ENCODE measurements at places on chromosomes 5 and 9.

DNA sequence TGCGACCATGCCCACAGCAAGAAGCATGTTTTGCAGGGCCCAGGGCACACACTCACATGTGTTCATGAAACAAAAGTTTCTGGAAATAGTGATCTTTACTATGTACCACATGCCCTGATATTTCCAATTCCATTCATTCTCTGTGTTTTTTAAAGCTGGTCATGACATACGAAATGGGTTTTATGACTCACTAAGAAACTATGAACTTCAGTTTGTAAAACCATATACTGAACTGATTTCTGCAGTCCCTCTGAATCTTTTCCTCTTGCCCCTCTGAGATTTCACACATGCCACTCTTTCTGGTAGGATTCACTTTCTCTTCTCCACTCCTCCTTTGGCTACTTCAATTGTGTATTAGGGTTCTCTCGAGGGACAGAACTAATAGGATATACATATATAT lies 416.1 kb upstream of the TRPC7 start:
- no peak for DNase-seq

DNA sequence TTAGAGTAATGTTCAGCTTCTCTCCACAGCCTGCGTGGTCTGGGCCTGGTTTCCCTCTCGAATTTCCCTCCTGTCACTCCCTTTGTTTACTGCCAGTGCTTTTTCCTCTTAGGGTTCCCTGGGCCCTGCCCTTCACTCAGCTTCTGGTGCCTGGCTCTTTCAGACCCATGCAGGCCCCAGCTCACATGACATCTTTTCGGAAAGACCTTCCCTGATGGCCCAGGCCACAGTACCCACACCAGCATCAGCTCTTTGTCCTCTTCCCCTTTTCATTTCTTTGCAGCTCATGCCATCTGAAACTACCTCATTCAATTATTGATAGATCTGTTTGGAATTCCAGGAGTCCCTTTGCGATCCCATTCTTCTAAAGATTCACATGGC lies 68.1 kb upstream of the ABL1 start:
- DNase-seq: no peak

DNA sequence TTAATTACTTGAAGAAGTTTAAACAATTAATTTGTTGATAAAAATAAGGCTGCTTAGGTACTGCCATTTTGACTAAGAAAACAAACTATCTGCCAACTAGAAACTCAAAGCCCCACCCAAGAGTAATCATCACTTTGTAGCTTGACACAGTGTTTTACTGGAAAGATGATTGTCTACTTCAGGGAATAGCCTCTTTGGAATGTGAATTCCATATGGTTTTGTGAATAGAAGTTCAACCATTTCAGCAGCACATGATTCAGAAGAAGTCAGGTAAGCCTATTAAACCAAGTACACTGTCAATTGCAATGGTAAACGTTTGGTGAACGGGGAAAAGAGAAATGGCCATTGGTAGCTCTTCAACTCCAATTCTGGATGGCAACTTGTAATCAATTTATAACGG lies 55.2 kb downstream of the PLK2 start:
- no peak for DNase-seq

- no peak for DNase-seq
These were observed 3.0 kb upstream of the PHYKPL start for GRCh38 chr5:178235588-178235974.

DNA sequence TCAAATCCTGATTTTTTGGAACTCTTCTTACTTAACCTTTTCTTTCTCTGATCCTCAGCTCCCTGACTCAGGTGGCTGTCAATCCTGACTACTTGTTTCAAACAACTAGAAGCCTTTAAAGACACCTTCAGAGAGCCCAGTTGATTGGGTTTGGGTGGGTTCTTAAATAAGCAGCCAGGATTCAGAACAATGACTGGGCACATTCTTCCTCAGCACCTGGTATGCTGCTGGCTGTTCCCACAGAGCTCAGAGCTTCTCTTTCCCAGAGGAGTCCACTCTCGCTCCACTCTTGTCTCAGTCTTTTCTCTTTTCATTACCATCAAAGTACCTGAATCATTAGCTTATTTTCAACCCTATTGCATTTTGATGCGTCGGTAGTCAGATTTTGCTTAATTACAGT lies 22.5 kb downstream of the PCSK5 start:
- DNase-seq: no peak

DNA sequence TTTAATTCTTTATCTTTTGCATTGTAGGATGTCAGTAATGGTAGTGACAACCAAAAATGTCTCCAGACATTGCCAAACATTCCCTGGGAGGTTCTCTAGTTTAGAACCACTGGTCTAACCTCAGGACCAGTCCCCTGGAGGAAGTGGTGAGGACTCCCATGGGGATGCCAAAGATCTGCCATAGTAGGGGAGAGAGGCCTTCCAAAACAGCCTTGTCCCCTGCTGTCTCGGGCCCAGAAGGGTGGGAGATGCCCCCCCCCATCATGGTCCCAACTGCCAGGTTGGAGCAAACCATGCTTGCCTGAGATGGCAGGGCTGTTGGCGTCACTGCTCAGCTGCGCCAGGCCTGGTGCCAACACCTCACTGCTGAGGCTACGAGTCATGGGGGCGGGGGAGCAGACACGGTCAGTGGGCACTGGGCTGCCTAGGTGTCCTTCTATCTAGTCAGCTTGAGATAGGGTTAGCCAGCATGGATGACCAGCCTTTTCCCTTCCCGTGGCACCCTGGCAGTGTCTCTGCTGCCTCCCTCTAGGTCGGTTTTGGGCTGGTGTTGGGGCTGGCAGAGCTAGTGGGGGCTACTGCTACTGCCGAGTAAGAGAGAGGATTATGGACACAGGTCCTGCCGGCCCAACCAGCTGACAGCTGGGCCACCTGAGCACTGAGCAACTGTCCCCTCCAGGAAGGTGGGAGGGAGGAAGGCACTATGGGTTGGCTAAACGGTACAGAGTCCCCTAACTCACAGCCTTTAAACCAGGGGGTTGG lies 8.3 kb upstream of the CXXC5 start:
- DNase-seq: no peak

Data from NCI-H748 treated with DMSO at 0.1 percent for 48 hours (cell line).